Heart right ventricle (tissue), 16 donors: ENCODE measurements at places on chromosomes 2 and 18.

- no peak for DNase-seq
Measured at GRCh38 chr2:95063086-95063958, 37.8 kb downstream of the MAL start.

- DNase-seq = no peak
Measured at GRCh38 chr2:177554365-177554764, 161.8 kb downstream of the AGPS start.

GRCh38 chr2:223697892-223698645 lies 95.9 kb upstream of the SCG2 start:
- no peak for DNase-seq

DNA sequence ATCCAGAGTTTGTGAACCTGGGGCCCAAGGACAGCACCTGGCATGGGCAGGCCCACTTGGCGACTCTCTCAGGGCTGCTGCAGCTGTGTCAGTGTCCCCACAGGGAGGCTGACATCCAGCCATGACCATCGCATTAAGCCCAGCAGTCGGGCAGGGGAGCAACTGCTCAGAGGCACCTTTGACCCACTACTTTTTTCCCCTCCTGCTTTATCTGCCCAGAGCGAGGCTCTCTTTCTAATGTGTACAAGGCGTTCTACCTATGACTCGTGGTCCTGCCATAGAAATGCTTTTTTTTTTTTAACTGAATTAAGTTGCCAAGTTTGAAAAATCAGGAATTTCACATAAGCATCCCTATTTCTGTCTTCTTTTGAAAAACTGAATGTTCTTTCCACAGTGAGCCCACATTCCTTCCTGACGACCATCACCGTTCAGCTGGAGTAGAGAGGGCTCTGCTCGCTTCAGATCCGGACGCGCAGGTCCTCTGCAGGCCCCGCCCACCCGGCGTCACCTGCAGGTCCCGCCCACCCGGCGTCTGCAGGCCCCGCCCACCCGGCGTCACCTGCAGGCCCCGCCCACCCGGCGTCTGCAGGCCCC lies 403 bp upstream of the CLUL1 start:
- DNase-seq = no peak

- no peak for DNase-seq
Measured at GRCh38 chr2:82301506-82301905, 1997.0 kb upstream of the LRRTM1 start.

GRCh38 chr2:71934320-71934593 lies 213.4 kb downstream of the CYP26B1 start:
- DNase-seq = no peak

GRCh38 chr2:232240906-232241305 lies 137.6 kb upstream of the ALPP start:
- no peak for DNase-seq

GRCh38 chr2:14827226-14828023 lies 194.9 kb downstream of the LRATD1 start:
- DNase-seq = no peak

DNA sequence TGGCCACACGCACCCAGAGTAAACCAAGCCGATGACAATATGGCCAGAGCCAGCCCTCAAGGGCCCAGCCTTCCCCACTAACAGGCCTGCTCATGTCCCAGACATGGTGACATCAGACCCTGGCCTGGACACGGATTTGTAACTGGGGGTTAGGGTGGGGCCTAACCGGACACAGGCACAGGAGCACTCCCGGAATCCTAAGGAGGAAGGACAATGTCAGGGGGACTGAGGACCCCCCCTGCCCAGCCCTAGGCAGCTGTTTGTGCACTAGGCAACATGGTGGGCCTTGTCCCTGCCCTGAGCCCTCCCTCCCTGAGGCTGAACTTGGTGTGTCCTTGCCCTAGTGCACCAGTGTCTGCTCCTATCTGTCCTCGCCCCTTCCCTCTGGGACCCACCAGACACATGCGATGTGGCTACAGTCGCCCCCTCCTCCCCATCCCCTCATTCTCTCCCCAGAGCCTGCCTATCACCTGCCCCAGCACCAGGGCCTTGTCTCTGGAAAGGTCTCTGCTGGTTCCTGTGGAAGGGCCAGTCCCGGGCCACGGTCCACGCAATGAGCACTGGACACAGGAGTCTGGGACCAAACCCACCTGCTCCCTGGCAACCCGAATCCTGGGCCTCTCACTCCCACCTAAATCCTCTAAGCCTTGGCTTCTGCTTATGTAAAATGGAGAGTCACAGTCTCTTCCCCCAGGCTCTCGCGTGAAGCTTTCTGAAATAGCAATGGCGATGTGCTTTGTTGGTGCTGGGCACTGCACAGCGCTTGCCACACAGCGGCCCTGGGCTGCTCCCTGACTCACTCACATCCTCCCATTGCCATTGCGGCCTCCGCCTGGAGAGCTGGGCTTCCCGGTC lies 76.5 kb upstream of the RAB6C start:
- no peak for DNase-seq

GRCh38 chr2:6674381-6674780 lies 191.3 kb downstream of the CMPK2 start:
- DNase-seq = no peak

- DNase-seq = no peak
Measured at GRCh38 chr2:181962142-181962541, 23.5 kb upstream of the PPP1R1C start.

DNA sequence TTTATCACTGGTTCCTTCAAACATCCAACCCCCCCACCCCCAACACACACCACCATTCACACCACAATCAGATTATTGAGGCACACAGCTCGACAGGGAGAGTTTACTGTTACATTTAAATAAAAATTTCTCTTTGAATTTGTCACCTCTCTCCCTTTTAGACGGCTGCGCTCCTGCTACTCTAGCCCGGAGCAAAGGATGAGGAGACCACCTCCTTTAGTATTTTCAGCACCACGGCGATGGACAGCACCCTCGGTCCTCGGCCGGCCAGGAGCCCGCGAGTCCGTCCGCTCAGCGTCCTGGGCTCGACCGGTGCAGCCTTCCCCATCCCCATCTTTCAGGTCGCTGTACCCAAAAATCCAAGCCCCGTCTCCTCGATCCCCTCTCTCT lies 892 bp downstream of the CELF4 start:
- DNase-seq = peak; percentile 65

DNA sequence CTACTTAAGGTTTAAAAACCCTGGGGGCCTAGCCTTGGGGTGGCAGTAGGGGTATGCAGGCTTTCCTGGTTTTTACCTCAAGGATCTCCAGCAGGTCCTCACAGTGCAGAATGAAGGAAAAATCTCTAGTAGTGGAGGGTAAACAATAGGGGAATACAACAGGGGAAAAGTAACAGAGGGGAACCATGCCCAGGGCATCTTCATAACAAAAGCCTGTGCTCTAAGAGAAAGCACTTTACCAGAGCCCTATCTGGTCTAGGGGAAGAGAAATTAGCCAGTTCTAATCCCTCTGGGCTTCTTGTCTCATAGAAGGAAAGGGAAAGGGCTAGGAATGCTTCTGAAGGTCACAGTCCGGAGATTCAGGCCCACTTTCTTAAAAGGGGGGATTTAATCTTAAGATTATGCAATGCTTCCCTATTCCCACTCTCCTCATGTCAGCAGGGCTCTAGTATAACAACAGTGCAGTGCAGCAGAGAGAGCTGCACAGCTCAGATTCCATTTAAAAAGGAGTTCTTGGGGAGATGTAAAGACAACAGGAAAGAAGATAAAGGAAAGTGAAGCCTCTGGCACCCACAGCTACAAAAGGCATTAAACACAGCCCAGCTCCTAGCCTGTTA lies 149.0 kb upstream of the CYP1B1 start:
- DNase-seq = no peak

- DNase-seq = no peak
Measured at GRCh38 chr18:61362511-61362910, 29.3 kb downstream of the CDH20 start.

DNA sequence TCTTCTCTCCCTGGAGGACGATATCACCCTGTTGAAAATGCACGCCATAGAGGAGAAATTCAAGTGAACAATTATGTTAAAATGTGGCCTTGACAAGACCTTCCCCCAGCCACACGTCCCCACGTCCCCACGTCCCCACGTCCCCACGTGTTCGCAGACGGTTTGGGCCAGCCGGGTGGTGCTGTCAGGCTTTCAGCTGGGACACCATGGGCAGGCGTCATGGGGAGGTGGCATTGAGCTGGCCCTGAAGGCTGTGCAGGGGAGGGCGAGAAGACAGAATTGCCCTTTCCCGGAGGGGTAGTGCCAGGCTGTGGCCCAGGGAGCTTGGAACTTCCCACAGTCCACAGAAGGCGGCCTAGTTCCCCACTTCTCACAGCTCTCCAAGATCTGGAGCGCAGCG lies 240.7 kb upstream of the RAB6C start:
- no peak for DNase-seq

- DNase-seq = no peak
Measured at GRCh38 chr18:45055811-45056210, 375.1 kb downstream of the SETBP1 start.

DNA sequence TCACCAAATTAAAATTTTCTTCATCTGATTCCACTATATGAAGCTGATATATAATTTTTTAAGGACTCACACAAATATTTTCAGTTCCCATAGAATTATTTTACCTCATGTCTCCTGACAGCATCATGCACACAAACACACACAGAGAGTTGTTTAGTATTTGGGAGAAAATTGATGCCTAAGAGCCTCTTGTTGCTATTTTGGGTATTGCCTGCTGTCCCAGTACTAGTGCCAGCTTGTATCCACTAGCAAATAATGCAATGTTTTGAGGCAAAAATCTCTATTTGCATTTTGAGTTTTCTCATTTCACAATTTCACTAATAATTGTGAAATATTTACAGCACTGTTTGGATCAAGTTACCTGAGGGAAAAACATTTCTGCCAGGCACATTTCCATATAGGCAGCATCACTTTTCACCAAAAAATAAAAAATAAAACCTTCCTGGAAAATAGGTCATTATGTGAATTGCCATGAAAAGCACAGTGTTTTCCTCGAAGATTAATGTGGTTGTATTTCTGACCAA lies 328.2 kb downstream of the KCNJ3 start:
- no peak for DNase-seq

DNA sequence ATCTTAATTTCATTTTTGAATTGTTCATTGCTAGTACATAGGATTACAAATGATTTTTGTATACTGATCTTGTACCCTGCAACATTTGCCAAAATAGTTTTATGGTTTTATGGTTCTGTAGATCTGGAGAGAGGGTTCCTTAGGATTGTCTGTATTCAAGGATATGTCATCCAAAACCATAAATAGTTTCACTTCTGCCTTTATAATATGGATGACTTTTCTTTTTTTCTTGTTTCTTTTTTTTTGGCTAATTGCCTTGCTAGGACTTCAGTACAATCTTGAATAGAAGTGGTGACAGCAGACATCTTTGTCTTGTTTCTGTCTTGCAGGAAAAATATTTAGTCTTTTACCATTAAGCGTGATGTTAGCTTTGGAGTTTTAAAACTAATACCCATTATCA lies 383.9 kb upstream of the HS6ST1 start:
- DNase-seq = no peak

GRCh38 chr2:88857951-88858411 lies 166.5 kb downstream of the RPIA start:
- peak; percentile 26 for DNase-seq

DNA sequence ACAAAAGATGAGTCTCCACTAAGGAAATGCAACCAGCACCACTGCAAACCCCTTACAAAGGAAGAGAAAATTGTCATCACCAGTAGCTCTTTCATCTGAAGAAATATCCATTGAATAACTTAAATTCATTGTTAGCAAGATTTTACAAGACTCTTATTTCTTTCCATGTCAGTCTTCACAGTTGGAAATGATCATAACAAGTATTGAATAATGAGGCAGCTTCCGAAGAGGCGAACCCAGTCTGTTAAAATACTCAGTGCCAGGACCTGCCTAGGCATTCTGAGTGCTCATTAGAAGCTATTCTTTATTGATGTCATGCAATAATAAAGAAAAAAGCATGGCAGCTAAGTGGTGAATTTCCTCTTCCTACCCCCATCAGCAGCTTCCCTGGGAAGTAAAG lies 33.5 kb downstream of the NOSTRIN start:
- DNase-seq = no peak

DNA sequence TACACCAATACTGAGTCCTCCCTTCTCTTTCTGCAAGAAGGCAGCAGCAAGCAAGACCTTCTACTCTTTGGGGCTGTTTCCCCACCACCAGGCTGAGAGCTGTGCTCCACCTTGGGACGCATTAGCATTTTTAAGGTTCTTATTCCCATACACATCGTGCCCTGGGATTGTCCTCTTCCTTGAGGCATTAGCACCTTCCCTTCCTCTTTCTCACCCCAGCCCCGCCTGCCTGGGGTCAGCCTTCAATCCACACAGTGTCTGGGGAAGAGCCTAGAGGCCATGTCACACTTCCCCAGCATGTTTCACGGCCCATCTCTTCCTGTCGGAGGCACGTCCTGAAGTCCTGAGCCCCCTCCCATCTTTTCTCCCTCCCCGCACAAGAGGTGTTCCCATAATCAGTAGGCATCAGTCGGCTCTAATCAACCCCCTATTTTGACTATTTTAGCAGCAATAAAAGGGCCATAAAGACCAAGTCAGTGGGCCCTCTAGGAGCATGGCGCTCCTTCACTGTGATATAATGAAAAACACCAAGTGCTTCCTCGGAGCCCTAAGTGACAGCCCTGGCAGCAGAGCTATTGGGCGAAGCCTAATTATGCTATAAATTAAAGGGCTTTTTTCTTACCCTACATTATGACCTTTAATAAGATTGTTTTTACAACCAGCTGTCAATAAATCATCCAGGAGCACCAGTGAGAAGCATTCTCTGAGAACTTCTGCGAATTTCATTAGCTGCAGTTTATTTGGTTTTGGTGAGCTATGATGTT lies 55.0 kb upstream of the PKDCC start:
- no peak for DNase-seq

- no peak for DNase-seq
Measured at GRCh38 chr2:195902857-195903256, 165.8 kb downstream of the DNAH7 start.

GRCh38 chr2:18356676-18357075 lies 203.8 kb downstream of the RDH14 start:
- no peak for DNase-seq

GRCh38 chr2:37919631-37920032 lies 5.5 kb upstream of the RMDN2 start:
- peak; percentile 43 for DNase-seq

DNA sequence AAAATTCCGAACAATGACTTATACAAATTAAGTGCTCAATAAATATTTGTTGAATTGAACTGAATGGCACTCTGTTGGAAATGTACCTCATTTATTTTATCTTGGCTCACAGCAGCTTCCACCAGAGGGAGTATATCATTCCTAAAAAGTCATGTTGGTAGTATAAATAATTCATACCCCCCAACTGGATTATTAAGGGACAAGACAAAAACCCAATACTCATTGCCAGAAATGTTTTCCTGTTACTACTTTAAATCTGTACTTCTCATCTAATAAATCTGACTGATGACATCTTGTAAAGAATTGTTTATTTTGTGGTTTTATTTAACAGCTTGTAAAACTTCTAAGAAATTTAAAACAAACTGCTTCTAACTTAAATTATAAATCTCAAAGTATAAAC lies 163.9 kb downstream of the CDH2 start:
- DNase-seq = no peak

DNA sequence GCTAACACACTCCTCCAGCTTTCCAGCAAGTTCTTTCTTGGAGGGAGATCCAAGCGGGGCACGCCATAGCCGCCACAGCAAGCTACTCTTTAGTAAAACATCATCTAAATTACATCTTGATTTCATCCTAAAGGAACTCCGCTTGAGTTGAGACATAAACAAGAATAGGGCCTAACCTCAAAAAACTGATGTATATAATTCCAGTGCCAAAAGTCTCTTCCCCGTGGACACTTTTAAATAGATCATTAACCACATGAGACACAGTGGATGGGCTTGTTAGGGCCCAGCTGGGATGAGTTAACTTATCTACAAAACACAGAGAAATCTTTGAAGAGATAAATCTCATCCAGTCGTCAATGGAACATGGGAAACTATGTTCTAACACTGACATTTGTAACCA lies 20.8 kb upstream of the MLPH start:
- no peak for DNase-seq
